Stimulated activated CD4-positive, alpha-beta T cell treated with anti-CD3 and anti-CD28 coated beads, Interleukin-12 subunit alpha, Interleukin-12 subunit beta, amount 100 ng/mL, for 24 hours (primary cell): ENCODE measurements at places on chromosomes 4 and X.

GRCh38 chr4:40733752-40734151 lies 16.0 kb upstream of the NSUN7 start:
- DNase-seq: no peak

GRCh38 chr4:110629214-110629754 lies 6.4 kb upstream of the PITX2 start:
- no peak for DNase-seq

- no peak for DNase-seq
These were observed 25.3 kb downstream of the BTC start for GRCh38 chr4:74768857-74769525.

- DNase-seq: no peak
These were observed 125.1 kb downstream of the MAML3 start for GRCh38 chr4:140028676-140029517.

- no peak for DNase-seq
These were observed 1.6 kb downstream of the FAT4 start for GRCh38 chr4:125316401-125316790.

GRCh38 chr4:63618883-63619718 lies 790.1 kb downstream of the TECRL start:
- DNase-seq: no peak

GRCh38 chrX:21666679-21667078 lies 8.5 kb upstream of the KLHL34 start:
- no peak for DNase-seq

- DNase-seq: no peak
These were observed 61.0 kb downstream of the SEPSECS start for GRCh38 chr4:25098964-25099891.

GRCh38 chrX:134542485-134542884 lies 82.5 kb downstream of the HPRT1 start:
- no peak for DNase-seq

DNA sequence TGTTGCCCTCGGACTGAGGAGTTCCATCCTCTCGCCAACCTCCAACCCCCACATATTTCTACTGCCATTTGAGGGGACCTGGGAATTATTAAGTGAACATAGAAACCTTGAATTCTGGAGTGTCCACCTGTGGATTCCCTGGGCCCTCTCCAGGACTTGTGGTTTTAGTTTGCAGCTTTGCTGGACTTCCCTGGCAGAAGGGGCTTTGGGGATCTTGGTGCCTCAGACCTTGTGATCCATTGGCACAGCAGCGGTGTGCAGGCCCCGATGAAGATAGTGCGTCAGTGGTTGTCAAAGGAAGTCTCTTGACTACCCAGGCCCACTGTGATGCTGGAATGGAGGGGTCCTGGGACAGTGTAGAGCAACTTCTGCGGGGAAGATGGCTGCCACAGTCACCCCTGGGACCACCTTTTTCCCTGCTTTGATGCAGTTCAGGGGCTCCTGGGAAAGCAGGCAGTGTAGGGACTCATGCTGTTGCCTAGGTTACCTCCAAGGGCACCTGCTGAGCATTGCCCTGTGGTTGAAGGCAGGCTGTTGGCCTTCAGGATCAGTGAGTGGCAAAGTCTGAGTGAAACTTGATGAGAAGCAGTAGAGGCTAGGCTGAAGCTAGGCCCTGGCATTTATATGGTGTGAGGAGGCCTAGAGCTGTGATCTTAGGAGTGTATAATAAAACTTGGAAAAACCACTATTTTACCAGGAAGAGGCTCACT lies 2.2 kb downstream of the SLC16A2 start:
- no peak for DNase-seq

DNA sequence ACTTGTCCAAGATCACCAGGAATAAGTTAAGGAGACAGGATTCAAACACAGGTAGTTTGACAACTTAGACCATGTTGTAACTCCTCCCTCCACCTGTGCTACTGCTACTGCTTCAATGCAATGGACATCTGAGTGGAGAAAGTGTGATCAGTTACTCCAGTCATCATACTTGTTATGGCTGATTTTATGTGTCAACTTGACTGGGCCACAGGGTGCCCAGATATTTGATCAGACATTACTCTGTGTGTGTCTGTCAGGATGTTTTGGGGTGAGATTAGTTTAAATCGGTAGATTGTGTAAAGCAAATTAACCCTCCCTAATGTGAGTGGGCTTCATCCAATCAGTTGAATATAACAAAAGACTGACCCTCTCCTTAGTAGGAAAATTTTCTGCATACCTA lies 34.8 kb upstream of the PDLIM5 start:
- no peak for DNase-seq

DNA sequence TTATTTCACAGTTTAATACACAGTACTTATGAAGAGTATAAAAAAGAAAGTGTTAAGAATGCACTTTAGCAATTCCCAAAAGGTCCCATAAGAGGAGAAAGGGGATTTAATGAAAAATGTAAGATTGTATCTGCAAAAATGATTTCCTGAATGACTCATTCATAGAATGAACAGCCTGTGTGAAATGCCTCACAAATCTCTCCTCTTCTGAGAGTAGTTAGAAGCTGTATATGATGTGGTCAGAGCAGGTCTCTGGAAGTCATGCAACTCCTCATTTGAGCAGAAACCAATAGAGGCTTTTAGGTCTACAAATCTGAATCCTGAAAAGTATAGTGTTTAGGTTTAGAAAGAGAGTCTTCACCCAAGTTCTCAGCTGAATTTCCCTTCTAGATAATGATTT lies 381.3 kb upstream of the INTU start:
- DNase-seq: no peak
